ENCODE measurements at places on chromosomes 6 and 20.

DNA sequence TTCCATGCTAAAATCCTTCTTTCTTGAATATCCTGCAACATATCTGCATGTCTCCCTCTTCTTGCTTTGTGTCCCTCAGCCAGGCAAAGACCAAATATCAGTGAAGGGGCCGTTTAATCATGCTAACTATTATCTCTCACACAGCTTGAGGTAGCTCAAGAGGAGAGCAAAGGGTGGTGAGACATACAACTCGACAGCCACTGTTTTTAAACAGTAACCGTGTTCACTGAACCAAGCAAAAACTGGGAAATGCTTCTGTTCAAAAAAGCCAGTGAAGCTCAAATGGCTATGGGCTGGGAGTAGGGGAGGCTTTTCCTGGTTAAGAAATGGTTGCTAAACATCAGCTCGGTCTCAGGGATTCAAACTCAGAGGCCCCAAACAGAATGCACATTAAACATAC lies 83.4 kb downstream of the MAP7 start:
- no peak for DNase-seq

DNA sequence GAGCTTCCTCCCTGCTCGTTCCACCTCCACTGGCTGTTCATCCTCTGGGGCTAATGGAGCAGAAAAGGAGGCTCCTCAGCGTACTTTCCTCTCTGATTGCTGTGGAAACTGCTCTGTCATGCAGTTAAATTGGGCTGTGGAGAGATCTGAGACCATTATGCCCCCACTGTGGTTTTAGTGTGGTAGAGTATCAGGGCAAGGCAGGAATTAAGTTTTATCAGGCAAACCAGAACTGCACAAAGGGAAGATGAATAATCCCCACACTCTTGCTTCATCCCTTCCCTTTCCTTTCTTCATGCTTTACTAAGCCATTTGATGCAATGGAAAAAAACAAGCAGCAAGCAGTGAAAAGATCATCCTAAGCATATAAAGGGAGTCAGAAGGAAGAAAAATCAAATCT lies 11.9 kb upstream of the ME1 start:
- DNase-seq, result no peak

DNA sequence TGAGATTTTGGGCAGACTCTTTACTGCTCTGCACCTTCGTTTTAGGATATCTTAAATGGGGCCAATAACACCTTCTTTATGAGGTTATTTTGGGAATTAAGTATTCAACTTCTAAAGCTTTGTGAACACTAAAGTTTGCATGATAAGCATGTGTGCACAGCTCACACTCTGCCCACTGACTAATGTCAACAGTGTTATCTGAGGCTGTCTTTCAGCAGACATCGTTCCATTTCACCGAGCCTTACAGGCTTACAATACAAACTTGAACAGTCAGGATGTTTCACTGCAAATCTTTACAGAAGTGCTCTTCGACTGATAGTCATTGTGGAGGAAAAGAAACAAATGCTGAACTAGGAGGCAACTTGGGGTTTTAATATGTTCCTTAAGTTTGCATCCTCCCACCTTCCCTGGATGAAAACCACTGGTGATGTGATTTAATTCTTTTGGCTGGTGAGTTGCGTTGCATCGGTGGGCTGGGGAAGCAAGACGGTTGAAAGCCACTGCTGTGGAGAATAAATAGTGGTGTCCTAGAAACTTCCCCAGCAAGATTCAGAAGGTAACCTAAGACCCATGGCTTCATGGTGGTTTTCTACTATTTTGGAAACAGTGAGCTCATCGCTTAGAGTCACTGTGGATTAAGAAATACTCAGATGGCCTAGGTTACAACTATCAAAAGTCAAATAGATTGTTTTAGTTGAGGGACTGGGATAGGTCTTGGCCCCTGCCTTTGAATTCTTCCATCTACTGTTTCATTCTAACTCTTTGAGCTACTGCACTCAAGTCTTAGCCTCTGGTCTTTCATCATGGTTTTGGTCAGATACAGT lies 167.2 kb upstream of the MAP3K7 start:
- DNase-seq, result no peak

- DNase-seq, result no peak
These were observed 99.1 kb downstream of the ARMC2 start for GRCh38 chr6:108947114-108947854.

GRCh38 chr6:135192256-135193174 lies 11.4 kb downstream of the MYB start:
- no peak for DNase-seq

- no peak for DNase-seq
These were observed 3.9 kb upstream of the TRIM39 start for GRCh38 chr6:30322527-30323501.

DNA sequence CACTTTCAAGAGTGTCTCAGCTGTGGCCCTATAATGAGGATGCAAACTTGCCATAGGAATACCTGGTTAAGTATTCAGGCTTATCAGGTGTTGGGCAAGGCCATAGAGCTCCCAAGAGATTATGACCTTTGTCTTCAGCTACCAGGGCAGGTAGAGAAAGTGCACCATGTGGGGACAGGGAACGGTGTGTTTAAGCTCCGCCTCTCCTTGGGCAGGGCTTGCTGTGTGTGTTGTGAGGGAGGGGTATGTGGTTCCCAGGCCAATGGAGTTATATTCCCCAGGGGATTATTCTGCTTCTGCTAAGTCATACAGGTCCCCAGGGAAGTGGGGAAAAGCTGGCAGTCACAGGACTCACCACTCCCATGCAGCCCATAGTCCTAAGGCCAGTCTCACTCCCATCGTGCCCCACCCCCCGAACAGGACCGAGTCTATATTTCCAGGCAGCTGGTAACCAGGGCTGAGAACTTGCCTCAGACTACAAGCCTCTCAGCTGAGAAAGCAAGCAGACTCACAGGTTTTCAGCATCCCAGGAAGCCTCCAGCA lies 660.2 kb downstream of the HTR1B start:
- no peak for DNase-seq

DNA sequence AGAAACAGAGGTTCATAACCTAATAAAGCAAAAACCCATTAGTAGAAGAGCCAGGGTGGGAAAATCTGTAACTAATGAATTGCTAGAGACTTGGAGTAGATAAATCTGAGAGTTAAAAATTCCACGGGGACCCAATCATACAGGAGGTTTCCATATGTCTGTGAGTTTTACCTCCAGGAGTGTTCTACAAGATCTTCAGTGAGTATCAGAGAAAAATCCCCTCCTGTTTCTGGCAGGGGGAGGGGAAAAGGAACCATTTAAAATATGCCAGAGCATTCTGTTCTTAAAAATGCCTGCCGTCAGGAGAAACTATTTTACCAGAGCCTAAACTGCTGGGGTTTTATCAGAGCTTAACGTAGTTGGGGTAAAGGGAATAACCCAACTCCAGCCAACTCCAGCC lies 54.0 kb upstream of the PLN start:
- DNase-seq, result no peak

DNA sequence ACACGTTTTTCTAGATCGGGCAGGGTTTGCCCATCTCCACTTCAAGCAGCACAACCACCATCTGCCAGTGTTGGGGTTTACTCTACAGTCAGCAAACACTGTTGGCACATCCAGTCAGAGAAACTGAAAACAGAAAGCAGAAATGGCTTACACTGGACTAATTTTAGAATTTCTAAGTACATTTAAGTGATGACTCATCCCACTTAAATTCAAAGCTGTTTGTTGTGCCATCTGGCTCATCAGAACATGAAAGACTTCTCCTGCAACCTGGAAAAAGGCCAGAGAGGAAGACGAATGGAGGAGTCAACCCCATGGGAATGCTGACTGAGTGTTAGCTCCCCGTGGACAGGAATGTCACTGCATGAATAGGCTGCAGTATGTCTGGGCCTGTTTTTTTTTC lies 21.8 kb downstream of the FAM209B start:
- no peak for DNase-seq

- DNase-seq, result no peak
These were observed at the start of gene ESR1 for GRCh38 chr6:151807513-151808370. ESR1 (plus strand) TSS chr6:151807682; CDS start chr6:151807913, 231 bp downstream.

GRCh38 chr6:132865829-132866228 lies 51.5 kb downstream of the RPS12 start:
- DNase-seq, result no peak
